ENCODE measurements at places on chromosomes 4 and X.

DNA sequence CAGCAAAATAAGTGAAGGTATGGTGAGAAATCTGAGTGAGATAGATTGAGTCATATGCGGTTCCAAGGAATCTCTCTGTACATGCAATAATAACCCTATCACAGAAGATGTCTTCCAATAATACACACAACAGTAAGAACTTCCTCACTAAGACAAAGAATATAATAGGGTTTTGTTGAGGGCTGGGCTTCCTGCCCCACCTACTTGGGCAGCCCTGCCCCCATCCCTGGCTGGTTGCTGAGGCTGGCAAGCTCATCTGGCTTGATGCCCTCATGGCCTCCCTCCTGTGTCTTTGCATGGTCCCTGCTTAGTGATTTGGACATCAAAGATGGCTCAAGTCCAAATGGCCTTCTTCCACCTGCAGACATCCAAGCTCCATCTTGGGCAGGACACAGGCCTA lies 2.7 kb downstream of the GEMIN8 start:
- DNase-seq, result peak; percentile 72

DNA sequence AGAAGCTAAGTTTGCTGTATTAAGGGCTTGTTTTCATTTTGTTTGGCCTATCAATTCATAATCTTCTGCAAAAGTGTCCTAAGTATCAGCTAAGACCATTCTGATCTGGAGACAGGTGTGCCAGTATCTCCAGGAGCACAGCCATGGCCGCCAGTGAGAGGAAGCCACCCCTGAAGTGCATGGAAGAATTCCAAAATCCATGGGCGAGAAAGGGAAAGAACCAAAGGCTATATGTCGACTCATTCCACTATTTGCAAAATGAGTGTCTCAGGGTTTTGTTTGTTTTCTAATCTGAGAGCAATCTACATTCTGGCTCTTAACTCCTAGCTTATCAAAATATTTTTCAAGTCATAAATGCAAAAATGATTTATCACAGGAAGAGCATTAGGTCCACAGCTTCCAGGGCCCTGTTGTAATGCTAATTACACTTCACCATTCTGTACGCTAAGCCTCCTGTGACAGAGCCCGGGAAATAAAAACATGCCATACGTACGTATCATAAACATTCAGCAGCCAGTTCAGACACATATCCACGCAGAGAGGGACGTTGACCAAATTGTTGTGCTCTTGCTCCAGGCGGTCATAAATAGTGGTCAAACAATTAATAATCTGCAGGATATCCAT lies 137.3 kb upstream of the FTHL17 start:
- peak; percentile 28 for DNase-seq

DNA sequence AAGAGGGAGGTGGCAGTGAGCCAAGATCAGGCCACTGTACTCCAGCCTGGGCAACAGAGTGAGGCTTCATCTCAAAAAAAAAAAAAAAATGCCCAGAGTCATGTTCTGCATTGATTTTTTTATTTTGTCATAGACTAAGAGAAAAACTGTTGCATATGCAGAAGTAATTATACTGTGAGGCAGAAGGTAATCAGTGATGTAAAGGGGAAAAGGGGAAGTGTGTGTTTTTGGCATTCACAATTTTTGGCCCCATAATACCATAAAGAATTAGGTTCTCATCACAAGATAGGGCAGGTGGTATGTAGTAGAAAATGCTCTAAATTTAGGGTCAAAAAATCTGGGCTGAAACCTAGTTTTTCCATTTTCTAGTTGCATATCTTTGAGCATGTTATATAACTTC lies 47.3 kb upstream of the GAB1 start:
- DNase-seq, result no peak

DNA sequence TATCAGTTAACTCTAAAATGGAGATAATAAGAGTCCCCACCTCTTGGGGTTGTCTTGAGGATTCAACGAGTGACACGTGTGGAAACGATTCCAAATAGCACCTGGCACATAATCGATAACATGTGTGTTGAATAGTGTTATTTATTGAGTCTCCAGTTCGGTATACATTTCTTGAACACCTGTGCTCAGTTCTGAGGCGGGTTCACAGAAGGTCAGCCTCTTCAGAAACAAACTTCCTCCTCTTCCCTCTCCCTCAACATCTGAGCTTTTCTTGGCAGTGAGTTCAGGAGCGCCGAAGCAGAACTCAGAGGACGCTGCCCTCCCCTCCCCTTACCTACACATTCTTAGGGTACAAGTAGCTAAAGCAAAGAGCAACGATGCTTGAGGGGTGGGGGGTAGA lies 934 bp downstream of the PDHA1 start:
- DNase-seq, result no peak

DNA sequence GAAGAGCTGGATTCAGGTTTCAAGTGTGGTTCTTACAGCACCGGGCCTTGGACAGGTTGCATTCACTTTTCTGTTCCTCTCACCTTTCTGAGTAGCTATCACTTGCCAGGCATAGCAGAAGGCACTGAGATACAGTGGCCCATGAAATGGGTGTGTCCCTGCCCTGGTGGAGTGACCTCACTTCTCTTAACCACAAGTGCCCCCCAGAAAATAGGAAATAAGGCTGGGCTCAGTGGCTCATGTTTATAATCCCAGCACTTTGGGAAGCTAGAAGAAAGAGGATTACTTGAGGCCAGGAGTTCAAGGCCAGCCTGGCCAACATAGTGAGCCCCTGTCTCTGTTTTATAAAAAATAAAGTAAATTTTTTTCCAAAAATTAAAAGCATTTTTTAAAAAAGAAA lies 101.7 kb upstream of the KIT start:
- DNase-seq, result no peak

DNA sequence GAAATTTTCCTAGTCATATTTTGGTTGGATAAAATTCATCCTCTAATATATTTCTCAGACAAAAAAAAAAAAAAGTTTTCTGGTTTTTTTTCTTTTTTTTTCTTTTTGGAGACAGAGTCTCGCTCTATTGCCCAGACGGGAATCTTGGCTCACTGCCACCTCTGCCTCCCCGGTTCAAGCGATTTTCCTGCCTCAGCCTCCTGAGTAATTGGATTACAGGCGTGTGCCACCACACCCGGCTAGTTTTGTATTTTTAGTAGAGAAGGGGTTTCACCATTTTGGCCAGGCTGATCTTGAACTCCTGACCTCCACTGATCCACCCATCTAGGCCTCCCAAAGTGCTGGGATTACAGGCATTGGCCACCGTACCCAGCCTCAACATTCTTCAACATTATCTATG lies 432.7 kb upstream of the PABPC4L start:
- DNase-seq, result no peak

- DNase-seq, result no peak
Measured at GRCh38 chr4:130859991-130860390, 1764.0 kb downstream of the C4orf33 start.

DNA sequence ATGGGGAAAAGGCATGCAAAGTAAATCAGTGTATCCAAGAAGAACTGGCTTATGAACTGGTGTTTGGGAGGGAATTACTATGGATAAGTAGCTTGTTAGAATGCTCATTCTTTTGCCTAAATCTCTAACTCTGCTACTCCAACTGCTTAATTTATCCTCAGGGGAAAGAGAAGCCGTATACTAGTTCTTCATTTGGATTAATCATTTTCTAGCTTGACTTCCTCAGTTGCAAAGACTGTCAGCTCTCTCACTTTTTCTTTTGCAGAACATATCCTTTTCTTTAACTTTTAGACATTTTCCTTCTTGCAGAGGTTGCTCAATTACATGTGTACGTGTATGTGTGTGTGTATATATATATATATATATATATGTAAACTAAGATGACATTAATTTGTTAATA lies 21.9 kb downstream of the GPRIN3 start:
- DNase-seq, result no peak

GRCh38 chr4:23818097-23818885 lies 71.6 kb downstream of the PPARGC1A start:
- no peak for DNase-seq

- DNase-seq, result no peak
Measured at GRCh38 chrX:37875675-37876074, 28.3 kb upstream of the DYNLT3 start.

- no peak for DNase-seq
Measured at GRCh38 chr4:120694973-120695372, 227.6 kb downstream of the PRDM5 start.

DNA sequence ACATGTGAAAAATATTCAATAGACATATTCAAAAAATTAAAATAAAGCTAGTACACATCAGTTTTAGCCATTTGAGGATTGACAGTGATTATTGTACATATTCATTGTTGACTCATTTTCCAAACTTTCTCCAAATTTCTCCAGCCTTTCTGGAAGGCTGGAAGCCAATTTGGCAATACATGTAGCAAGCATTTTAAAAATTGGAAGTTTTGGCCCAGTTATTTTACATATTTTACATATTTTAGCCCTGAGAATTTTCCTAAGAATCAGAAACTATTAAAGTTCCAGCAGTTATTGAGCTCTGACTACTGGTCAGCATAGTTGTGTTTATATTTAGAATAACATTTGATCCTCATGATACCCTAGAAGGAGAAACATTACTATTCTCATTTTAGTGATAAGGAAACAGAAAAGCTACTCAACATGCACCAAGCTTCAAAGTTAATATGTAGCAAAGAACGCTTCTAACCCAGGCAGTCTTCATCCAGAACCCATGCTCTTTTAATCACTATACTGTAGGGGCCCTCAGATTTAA lies 3.2 kb downstream of the CABS1 start:
- no peak for DNase-seq

GRCh38 chr4:110268352-110268751 lies 69.9 kb upstream of the ELOVL6 start:
- no peak for DNase-seq

DNA sequence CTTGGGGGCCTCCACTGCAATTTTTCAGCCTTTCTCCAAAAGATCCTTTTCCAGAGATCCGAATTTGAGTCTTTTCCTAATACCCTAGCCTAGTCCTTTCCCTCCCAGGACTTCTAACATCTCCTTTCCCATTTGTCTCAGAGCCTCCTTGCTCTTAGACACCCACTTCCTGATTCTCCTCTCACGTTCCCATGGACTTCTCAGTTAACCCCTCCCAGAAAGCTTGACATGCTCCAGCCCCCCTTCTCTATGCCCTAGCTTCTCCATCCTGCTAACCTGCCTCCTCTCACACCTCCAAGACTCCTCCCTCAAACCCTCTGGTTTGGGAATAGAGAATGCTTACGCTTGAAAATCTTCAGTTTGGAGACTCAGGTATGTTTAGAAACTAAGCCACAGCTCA lies 2.5 kb downstream of the UBA1 start:
- no peak for DNase-seq

DNA sequence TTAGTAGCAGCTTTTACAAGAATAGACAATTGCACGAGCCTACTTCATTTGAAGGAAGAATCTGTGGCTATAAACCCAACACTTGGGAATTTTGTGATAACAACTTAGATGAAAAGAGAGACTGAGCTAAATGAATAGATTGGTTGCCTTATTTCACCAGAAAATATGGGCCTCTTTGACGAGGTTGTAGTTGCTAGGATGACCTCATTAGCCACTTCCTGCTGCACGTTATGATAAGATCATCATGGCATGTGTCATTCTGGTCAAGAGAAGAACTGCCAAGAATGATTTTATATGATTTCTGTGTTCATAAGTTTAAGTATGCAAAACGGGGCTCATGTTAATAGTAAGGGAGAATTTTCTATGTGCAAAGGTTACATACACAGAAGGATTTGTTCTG lies 321.9 kb upstream of the GIMD1 start:
- no peak for DNase-seq

DNA sequence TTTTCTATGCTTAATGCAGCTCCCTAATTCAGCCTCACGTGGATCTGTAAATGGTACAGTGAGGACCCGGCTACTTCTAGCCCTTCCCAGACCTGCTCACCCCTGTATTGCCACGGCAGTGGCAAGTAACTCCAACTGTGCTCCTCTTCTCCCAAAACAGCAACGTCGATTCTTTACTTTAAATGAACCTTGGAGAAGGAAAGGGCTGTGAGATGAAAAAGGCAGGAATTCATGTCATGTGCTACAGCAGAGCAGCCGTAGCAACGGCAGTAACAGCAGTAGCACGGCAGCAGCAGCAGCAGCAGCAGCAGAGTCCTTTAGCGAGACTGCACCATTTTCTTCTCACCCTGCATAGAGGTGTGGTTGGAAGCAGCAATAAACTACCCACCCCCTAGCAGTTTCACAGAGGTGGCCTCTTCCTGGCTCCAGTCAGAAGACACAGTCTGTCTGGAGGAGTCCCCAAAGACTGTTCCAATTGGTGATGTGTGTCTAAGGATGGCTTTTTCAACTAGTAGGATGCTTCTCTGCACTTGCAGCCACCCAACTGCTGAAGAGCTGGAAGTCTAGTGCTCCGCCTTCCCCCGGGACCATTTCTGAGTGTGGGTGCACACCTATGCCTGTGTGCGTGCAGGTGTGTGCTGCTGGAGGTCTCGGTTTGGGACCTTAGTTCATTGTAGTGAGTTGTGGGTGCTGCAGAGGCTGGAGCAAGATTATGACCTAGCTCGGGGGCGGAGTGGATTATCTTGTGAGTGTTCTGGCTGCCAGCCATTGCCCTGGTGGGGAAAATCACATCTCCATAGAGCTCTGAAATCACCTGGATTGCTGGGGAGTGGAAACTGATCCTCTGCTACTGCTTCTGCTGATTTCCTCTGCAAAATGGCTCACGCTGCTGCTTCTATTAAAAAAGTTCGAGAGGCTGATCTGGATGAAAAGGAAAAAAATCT lies 67.2 kb downstream of the ANK2 start:
- peak; percentile 92 for DNase-seq

GRCh38 chrX:112851806-112852205 lies 11.2 kb upstream of the AMOT start:
- no peak for DNase-seq

- DNase-seq, result no peak
Measured at GRCh38 chrX:7269991-7270390, 122.0 kb upstream of the PUDP start.

GRCh38 chr4:140300271-140300970 lies 73.0 kb upstream of the SCOC start:
- no peak for DNase-seq

DNA sequence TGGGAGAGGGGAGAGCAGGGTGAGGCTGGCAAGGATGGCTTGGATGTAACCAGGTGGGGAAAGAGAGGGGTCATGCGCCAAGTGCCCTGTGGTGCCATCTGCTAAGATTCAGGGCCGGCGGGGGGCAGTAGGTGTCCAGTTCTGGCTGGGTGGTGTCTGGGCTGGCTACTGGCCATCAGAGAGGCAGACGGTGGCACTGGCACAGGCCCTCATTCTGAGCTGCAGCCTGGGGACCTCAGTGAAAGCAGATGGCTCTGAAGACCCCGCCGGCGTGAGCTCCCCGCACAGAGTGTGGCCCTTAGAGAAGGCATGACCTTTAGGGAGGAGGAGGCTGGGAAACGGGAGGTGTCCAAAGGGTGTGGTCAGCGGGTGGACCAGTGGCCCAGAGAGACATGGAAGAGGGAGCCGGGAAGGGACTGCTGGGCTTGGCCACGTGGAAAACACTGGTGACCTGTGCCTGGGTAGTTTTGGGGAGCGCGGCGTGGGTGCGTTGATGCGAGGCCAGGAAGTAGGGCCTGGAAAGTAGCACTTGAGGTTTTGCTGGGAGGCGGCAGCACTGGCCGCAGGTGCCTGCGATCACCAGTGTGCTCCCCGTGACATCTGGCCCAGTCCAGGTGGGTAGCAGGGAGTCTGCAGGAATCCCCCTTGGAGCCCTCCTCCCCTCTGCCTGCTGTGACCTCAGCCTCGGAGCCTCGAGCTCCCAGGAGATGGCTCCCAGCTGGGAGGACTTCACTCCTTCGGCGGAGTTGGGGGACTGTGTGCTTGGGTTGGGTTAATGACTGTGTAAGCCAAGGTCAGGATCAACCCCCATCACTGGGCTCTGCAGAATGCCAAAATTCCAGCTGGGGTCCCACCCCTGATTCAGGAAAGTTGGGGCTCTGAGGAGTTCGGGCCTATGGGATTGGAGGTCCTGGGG lies 9.3 kb upstream of the SH3TC1 start:
- peak; percentile 58 for DNase-seq

- DNase-seq, result no peak
Measured at GRCh38 chr4:53782458-53782845, 191.2 kb upstream of the LNX1 start.
